ENCODE measurements at places on chromosomes 12 and 14.

DNA sequence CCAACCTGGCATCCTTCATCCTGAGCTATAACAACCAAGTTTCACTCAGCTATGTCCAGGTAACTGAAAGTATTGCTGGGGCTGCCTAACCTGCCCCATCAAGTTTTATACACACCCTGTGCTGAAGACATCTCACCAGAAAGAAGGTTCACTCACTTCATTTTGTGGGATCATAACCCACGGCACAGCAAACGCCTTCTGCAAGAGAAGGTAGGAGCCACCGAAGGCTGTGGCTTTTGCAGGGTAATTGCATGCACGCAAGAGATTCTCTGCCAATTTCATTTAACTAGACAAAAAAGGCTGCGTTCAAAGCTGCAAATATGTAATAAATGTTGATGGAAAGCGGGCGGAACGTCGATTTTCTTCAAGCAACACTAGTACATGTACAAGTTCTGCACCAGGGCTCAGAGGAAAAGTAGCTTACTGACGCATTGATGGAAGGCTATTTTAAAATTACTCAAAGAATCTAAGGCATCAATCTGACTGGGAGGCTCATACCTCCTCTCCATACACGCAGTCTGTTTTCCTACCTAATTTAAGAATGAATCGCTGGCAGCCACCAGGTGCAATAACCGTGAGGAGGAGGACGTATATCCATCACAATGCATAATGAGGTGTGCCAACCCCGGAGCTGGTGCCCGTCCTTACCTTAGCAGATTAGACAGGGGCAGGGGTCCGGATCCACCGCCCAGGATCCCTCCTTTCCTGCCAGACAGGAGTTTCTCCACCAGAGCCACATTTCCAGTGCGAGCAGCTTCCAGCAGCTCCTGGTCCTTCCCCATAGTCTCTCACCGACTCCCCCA is 1.1 kb downstream of the ANKS1B start:
- DNase-seq, result no peak

DNA sequence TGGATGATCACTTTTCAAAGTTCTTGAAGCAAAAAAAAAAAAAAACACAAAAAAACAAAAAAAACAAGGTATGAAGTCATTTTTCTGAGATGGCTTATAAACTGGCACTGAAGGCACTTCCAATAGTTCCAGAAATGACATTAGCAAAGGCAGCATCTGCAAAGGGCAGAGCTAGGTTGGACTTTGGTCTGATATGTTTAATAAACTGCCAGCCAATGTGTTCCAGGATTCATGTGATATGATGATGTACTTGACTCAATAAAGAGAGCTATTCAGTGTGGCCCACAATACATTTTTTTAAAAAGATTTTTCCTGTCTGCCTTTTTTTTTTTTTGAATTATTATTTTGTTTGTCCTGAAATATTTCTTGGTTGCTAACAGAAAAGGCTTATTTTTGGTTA is 79.6 kb downstream of the VRK1 start:
- DNase-seq, result no peak

- DNase-seq, result no peak
Observed at GRCh38 chr12:26556916-26557315, 276.1 kb downstream of the ITPR2 start.

GRCh38 chr14:94112513-94113063 is 2.1 kb downstream of the IFI27 start:
- no peak for DNase-seq

DNA sequence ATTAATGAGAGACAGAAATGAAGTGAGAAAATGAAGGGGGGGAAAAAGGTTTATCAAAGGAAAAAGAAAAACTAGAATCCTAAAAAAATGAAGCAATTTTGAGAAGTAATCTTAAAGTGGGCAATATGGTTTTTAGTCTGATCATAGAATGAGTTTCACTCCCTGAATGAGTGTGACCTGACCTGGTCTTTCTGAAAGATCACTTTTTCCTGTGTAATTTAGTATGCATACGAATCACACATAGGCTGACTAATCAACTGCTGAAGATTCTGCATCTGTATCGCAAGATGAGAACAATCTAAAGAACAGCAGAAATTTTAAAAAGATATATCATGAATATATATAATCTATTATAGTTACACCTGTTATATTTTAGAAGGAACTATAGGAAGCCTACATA is 11.3 kb downstream of the GNPTAB start:
- DNase-seq, result no peak

GRCh38 chr14:55800156-55800785 is 220.3 kb downstream of the KTN1 start:
- no peak for DNase-seq

DNA sequence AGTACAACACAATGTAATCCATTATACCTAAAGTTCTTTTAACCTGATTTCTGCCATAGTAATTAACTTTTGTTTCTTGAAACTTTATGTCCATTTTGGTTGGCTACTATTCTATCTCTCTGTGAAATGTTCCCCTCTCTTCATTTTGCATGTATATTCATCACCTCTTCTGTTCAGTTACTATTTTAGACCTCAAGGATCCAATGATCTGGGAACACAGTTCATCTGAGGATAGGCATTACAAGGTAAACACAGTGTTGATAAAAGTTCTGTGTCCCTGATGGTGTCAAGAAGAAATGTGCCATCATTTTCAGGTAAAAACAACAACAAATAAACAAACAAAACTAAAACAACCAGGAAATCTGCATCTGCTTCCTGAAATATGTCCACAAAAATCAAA is 102.2 kb upstream of the IFNG-AS1 start:
- DNase-seq, result no peak

GRCh38 chr14:71432334-71433110 is 499.7 kb upstream of the RGS6 start:
- DNase-seq, result no peak

GRCh38 chr12:49649445-49649844 is 26.1 kb downstream of the PRPF40B start:
- DNase-seq, result no peak

GRCh38 chr12:116456330-116457082 is 102.7 kb upstream of the MAP1LC3B2 start:
- DNase-seq, result no peak

GRCh38 chr12:15411842-15412241 is 89.5 kb downstream of the PTPRO start:
- DNase-seq, result no peak

DNA sequence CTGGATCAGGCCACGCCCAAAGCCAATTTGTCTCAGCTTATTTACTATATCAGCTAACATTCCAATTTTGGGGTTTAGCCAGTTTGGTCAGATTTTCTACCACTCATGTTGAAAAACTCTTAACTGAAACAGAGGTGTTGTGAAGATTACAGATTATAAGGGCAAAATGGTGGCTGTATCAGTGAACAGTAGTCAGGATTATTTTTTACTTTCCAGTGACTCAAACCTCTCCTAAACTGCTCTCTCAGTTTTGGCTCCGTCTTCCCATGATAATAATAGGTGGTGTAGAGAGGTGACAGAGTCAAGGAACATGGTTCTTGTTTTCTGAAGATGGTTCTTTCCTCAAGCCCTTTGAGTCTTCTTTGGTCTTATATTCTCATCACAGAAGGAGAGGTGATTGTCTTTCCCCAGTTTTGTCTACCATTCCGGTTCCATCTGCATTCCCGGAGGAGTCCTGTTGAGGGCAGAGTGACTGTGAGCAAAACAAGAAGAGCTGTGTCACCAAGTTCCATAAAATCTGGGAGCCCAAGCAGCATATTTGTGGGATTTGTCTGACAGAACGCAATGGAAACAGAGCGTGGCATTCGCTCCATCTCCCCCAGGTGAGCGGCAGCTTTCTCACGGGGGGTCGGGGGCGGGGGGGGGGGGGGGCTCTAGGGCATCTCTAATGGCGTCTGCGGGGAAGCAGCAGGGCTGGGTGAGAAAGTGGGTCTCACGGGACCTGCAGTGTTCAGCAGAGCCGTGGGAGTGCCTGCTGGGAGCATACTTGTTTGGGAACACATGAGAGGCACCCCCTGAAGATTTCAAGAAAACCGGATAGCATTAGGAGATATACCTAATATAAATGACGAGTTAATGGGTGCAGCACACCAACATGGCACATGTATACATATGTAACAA is 59.1 kb downstream of the TBC1D30 start:
- no peak for DNase-seq

DNA sequence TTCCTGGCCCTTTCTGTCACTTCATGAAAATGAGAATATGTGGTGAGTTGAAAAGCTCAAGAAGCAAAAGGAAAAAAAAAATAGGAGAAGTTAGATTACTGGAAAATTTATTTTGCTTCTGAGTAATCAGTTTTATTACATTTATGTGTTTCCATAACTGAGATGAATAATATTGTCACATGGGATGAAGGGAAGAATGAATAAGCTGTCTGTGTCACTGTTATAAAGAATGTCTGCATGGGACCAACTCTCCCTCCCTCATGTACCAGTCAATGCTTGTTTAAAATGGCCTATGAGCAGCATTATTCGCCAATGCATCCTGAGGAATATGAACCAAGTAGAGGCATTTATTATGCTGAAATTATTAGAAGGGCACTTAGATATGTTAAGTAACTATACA is 246.3 kb downstream of the PRKD1 start:
- DNase-seq, result no peak

DNA sequence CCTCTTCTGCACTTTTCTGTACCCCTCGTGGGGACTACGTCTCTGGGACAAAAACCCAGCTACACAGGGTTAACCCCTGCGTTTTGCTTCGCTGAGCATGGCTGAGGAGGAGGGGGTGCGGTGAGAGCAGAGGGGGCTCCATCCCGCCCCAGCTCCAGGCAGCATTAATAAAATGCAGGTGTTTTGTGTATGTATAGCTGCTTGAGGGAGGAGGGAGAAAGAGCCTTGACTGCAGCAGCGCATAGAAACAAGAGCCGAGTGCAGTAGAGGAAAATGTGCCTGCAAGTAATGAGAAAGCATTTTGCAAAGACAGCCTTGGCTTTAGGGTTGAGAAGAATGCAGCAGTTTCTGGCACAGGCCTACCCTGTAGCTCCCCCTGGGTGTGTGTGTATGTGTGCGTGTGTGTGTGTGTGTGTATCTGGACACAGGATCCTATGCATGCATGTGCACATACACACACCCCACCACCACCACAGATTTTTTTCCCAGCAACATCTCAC is 103.9 kb downstream of the ZFP36L1 start:
- no peak for DNase-seq

DNA sequence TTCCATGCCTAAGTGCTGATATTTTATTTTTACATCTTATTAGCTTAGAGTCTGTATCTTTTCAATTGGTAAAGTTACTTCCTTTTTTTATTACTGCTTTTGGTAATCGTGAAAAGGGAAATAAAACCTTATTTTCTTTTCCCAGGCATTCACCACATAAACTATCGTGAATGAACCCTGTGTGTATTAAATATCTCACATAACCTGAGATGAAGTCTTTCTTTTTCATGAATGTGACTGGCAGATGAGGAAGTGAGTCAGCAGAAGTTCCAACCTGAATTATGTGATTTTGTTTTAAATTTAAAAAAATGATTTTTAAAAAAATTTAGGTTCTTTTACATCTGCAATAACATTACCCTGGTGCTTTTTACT is 26.0 kb downstream of the MYBPC1 start:
- no peak for DNase-seq

DNA sequence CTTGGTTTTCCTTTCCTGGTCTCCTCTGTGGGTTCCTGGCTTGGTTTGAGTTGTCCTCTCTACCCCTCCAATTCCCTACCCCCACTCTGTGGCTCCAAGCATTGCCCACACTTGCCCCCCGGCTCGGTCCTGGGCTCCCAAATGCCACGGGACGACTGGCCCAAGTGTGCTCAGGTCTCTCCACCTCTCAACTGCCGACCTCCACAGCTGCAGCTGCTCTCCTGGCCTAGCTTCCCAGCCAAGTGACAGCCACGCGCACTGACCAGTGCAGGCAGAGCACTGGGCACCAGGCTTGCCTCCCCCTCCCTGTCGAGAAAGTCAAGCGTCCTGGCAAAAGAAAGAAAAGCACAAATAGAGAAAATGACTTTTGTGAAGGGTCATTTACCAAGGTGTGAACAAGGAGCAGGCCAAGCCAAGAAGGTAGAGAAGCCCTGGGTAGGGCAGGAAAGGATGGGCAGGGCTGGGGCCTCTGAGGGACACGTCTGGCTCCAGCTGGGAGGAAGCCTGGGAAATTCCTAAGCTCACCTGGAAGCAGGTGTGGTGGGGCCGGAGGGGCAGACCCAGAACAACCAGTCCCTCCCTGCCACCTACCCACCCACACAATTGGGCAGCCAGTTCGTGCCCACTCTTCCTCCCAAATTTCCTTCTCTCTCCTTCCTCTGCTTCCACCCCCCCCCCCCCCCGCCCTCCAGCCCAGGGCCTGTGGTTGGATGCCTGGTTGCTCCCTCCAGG is 1.8 kb upstream of the CEP170B start:
- DNase-seq, result no peak

DNA sequence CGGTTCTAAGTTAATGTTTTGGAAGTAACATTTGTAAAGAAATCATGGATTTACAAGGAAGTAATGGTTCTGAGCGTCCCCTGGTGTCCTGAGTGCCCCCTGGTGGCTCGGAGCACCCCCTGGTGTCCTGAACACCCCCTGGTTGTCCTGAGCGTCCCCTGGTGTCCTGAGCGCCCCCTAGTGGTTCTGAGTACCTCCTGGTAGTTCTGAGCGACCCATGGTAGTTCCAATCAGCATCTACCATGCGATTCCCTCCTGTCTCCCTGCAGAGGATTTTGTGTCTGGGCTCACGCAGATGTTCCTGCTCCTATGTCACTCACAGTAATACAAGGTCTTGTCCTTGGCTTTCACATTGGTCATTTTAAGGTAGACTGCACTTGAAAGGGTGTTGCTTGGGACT is 1352.9 kb downstream of the TMEM121 start:
- DNase-seq, result no peak

DNA sequence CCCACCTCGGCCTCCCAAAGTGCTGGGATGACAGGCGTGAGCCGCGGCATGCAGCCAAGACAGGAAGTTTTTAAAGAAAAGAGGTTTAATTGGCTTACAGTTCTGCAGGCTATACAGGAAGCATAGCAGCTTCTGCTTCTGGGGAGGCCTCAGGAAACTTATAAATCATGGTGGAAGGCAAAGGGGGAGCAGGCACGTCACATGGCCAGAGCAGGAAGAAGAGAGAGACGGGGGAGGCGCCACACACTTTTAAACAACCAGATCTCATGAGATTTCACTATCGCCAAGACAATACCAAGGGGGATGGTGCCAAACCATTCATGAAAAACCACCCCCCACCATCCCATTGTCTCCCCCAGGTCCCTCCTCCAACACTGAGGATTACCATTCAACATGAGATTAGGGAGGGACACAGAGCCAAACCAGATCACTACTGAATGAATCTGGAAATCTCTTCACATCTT is 14.1 kb downstream of the CCDC63 start:
- DNase-seq, result no peak

DNA sequence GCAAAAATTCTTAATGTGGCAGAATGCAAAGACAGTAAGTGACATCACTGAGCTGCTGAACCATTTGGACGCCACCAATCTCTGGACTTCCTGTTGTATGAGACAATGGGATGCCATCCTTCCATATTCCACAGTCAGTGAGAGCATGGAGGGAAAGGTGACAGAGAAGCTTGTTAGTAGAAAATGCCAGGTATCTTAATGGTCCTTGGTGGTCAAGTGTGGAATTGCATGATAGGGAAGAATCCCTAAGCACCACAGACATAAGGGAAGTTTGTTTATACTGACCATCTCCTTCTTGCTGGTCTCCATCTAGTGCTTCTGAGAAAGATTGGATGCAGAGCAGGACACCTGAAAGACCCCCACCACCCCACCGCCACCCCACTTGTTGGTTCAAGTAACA is 1410.0 kb upstream of the TMEM132C start:
- DNase-seq, result no peak
